ENCODE measurements at places on chromosomes 16 and 17.

- DNase-seq: peak; percentile 79
Observed at GRCh38 chr17:17416400-17417360, 60.1 kb upstream of the MED9 start.

DNA sequence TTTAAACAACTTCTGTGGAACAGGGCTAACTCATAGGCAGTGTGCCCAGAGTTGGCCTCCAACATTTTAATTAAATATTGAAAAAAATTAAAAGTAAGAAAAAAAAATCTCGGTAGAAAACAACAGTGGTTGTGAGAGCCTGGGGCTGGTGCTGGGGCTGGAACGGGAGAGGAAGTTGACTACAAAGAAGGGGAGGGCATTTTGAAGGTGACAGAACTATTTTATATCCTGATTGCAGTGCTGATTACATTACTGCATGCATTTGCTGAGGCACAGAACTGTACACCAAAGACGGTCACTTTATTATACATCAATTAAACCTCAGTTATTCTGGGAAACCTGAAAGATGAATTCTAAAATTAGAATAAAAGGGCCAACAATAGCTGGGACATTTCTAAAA is 142.5 kb downstream of the PARN start:
- DNase-seq: no peak

- no peak for DNase-seq
Observed at GRCh38 chr17:32258383-32259140, 7.1 kb upstream of the RHBDL3 start.

GRCh38 chr17:43935204-43935925 is 6.9 kb downstream of the PPY start:
- no peak for DNase-seq

DNA sequence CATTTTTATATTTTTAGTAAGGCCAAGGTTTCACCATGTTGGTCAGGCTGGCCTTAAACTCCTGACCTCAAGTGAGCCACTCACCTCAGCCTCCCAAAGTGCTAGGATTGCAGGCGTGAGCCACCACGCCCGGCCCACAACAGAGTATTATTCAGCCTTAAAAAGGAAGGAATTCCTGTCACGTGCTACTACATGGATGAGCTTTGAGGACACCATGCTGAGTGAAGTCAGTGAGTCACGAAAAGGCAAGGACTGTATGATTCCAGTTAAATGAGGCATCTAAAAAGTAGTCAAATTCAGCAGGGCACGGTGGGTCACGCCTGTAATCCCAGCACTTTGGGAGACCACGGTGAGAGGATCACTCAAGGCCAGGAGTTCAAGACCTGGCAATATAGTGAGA is 9.7 kb downstream of the CSF3 start:
- DNase-seq: no peak

- no peak for DNase-seq
Observed at GRCh38 chr17:28956112-28956511, 4.8 kb upstream of the PHF12 start.

- DNase-seq: peak; percentile 90
Observed at GRCh38 chr16:29745853-29746345, at the start of gene C16orf54. Gene C16orf54 (minus strand): TSS chr16:29745990. CDS start chr16:29744951, 1,039 bp downstream.

GRCh38 chr16:14301169-14302030 is 230.3 kb downstream of the MRTFB start:
- DNase-seq: no peak

GRCh38 chr17:38798614-38799500 is 499 bp downstream of the PIP4K2B start:
- peak; percentile 55 for DNase-seq

GRCh38 chr17:15963670-15964110 is 18.8 kb downstream of the ADORA2B start:
- DNase-seq: peak; percentile 53

GRCh38 chr16:23294260-23294659 is 7.8 kb upstream of the SCNN1B start:
- no peak for DNase-seq

GRCh38 chr17:60135951-60136666 is 13.7 kb upstream of the CA4 start:
- no peak for DNase-seq

DNA sequence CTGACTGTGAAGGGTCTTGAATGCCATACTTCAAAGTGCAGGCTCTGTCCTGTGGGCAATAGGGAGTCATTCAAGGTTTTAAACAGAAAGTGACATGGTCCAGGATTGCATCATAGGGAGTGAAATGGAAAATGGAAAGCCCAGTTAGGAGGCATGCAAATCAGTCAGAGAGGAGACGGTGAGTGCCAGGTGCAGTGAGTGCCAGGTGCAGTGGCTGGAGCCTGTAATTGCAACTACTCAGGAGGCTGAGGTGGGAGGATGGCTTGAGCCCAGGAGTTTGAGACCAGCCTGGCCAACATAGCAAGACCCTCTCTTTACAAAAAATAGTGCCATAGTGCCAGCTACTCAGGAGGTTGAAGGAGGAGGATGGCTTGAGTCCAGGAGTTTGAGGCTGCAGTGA is 35.2 kb upstream of the SIAH1 start:
- no peak for DNase-seq

DNA sequence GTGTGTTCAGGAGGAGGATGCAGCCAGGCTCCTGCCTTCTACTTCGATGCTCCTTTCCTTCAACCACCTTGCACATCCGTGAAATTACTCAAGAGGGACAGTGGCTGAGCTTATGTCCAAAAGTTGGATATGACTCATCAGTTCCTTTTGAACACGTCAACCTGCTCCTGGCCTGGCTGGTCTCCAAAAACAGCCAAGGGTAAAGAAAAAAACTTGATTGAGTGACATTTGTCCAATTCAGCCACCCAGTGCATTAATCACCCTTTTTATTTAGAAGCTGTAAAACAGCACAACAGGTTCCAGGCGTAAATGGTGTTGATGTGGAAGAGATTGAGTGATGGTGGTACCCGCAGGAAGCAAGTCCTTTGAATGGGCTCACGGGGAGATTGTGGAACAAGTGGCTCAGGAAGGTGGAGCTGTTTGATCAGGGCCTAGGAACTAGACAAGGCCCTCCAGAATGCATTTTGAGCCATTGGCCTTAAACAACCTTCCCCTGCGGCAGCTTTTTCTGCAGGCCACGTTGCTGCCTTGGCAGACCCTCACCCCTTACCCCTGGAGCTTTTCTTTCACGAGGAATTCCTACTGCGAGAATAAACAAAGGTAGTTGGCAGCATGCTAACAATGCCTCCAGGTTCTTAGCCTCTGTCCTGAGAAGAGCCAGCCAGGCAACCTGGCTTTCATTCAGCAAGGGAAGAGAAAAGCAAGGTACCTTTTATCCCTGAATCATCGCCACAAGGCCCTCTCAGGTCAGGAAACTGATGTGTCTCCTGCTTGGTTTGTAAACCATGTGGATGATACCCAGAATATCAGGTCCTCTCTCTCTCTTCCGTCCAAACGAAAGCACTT is 173.3 kb upstream of the CACNG5 start:
- DNase-seq: no peak

- no peak for DNase-seq
Observed at GRCh38 chr17:73743518-73744201, 99.4 kb upstream of the SDK2 start.

- DNase-seq: no peak
Observed at GRCh38 chr16:10852948-10853347, 24.1 kb upstream of the CIITA start.

GRCh38 chr16:59878479-59878878 is 1144.4 kb upstream of the GOT2 start:
- no peak for DNase-seq

- DNase-seq: peak; percentile 99
Observed at GRCh38 chr16:30355144-30355953, at the start of gene CD2BP2. Gene CD2BP2 (minus strand): TSS chr16:30355308. CDS start chr16:30354681, 627 bp downstream.

Measured in hematopoietic multipotent progenitor cell treated with erythropoietin and hydrocortisone succinate and interleukin-3 and kit ligand, for 8 days (in vitro differentiated cells).